Airway epithelial cell (primary cell): ENCODE measurements at places on chromosomes 6 and 20. TPM values are rescaled to one million over a fixed set of nuclear protein-coding genes. Genes with fewer than 3 reads are reported as not detected.

RRAGD gene
- total RNA-seq = 0.99 and 1.5 TPM in 2 replicates

FAM217A gene
- not detected in 2 replicates for total RNA-seq

TMEM217 gene
- total RNA-seq = 0.46 and 1.2 TPM in 2 replicates

LZTS3 gene
- total RNA-seq = 4.3 and 4.8 TPM in 2 replicates

TINAG gene
- total RNA-seq = not detected in 2 replicates

TXLNB gene
- total RNA-seq = not detected in 2 replicates

AIF1 gene
- total RNA-seq = not detected in 2 replicates

PTCHD4 gene
- 0.98 and 1.6 TPM in 2 replicates for total RNA-seq

CALHM6 gene
- 2.4 and 3.1 TPM in 2 replicates for total RNA-seq

SIGLEC1 gene
- not detected in 2 replicates for total RNA-seq

GINS1 gene
- total RNA-seq = 12.6 and 15.2 TPM in 2 replicates

C6orf15 gene
- 0.35 and 2.0 TPM in 2 replicates for total RNA-seq

FBXO30 gene
- total RNA-seq = 3.4 and 5.1 TPM in 2 replicates

PDCD2 gene
- 86.3 and 111 TPM in 2 replicates for total RNA-seq

C20orf202 gene
- 0.05 TPM in 1 of 2 replicates, not detected in the other for total RNA-seq

NRSN1 gene
- total RNA-seq = not detected in 2 replicates

FAXC gene
- 3.9 and 5.9 TPM in 2 replicates for total RNA-seq

RBBP8NL gene
- total RNA-seq = 2.2 and 4.2 TPM in 2 replicates

PROKR2 gene
- total RNA-seq = not detected in 2 replicates

STX11 gene
- total RNA-seq = 1.5 and 1.7 TPM in 2 replicates

BPIFA1 gene
- 0.35 and 0.42 TPM in 2 replicates for total RNA-seq

GDAP1L1 gene
- total RNA-seq = not detected in 2 replicates

TPD52L1 gene
- total RNA-seq = 102 and 114 TPM in 2 replicates

CLVS2 gene
- total RNA-seq = 0.14 TPM in 1 of 2 replicates, not detected in the other

CD40 gene
- 6.2 and 7.8 TPM in 2 replicates for total RNA-seq

HS3ST5 gene
- not detected in 2 replicates for total RNA-seq

FGD2 gene
- total RNA-seq = 0.63 and 1.0 TPM in 2 replicates

BHLHE23 gene
- not detected in 2 replicates for total RNA-seq

ASIP gene
- not detected in 2 replicates for total RNA-seq

COL21A1 gene
- total RNA-seq = 0.28 and 0.42 TPM in 2 replicates

CTCFL gene
- total RNA-seq = not detected in 2 replicates

GNL1 gene
- total RNA-seq = 36.1 and 49.5 TPM in 2 replicates
